ENCODE measurements at places on chromosomes 12 and 14.

DNA sequence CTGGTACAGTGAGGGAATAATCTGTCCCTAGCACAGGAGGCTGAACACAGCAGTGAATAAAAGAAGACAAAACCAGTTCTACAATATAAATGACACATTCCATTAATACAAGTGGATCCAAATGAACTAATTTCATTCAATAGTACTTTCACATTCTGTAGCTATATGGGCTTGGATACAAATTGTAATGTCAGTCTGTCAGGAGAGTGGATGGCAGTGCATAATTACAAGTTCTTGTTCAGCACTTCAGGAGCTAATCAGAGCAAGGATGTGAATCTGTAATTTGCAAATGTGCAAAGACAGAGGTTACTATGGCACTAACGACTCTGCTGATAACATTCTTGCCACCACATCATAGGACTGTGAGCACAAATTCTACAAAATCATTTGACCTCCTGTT lies 697.9 kb downstream of the DIO2 start:
- no peak for DNase-seq

GRCh38 chr12:112401903-112402498 lies 7.4 kb downstream of the RPL6 start:
- DNase-seq = no peak

- no peak for DNase-seq
Measured at GRCh38 chr12:96473394-96474093, 15.8 kb upstream of the CFAP54 start.

DNA sequence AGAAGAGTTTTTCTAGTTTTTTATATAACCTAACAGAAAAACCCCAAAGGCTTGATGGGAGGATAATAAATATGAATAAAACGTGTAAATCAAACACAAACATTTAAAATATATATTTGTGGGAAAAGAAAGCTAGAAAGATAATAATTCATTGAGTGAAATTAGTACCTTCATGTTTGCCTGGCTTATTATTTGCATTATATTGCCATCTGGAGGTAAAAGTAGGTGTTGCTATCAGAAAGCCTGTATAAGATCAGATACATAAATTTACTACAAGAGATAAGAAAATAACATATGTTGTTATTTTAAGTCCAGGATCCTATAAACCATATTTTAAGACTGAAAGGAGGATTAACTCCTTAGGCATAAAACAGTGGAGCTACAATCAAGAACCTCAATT lies 77.7 kb downstream of the NTS start:
- DNase-seq = no peak

- no peak for DNase-seq
Measured at GRCh38 chr12:68381476-68382219, 49.5 kb upstream of the MDM1 start.

GRCh38 chr14:41378526-41378925 lies 228.2 kb upstream of the LRFN5 start:
- DNase-seq = no peak

All from activated T-cell treated with anti-CD3 and anti-CD28 coated beads, Interleukin-2, amount 50 U/mL, for 48 hours (primary cell).